ENCODE measurements at places on chromosomes 1 and 21.

DNA sequence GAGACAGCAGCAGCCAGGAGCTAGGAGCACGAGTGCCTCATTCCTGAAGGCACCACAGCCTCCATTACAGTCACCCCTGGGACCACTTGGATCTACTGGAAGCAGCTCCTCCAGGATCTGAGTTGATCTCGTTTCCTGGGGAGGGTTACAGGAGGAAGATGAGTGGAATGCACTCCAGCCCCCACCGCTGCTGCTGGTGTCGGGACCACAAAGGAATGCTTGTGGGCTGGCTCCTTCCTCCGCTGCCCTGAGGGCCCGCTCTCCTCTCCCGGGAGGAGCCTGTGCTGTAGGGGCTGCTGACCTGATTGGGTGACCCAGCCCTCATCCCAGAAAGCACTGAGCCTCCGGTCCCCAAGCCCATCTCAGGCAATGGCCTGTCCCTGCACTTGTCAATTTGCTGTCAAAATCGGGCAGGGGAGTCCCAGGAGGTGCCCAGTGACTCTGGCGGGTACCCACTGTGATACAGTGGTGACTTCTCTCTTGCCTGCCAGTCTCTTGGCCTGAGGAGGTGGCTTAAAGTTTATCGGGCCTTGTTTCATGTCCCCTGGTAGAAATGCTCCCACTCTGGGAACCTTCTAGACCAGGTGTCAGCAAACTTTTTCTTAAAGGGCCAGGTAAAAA, 23.1 kb downstream of the IL10RB start:
- no peak for DNase-seq

DNA sequence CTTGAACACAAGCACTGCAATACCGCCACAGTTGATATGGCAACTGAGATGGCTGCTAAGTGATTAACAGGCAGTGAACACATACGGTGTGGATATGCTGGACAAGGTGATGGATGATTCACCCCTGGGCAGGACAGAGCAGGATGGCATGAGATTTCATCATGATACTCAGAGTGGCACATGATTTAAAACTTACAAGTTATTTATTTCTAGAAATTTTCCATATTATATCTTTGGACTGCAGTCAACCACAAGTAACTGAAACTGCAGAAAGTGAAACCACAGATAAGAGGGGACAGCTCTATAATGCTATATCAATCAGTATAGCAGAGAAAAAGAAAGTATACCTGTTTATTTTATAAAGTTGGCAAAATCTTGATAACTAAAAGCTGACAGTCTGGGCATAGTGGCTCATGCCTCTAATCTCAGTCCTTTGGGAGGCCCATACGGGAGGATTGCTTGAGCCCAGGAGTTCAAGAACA, 47.9 kb downstream of the PHACTR4 start:
- peak; percentile 2 for DNase-seq

DNA sequence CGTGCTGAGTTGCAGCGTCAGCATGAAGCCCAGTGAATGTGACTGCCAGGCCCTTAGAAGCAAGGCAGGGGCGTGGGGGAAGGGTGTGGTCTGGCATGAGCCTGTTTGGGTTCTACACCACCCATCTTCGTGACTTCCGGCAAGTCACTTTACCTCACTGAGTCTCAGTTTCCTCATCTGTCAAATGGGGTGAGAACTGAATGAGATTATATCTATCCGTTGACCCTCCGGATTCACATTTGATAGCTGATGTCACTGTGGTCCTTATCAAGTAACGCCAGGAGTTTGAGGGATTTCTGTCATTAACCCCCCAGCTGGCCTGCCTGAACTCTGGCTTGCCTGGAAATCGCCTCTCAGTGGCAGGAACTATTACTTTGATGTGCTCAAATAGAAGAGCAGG, 15.6 kb downstream of the MRPL37 start:
- no peak for DNase-seq

- DNase-seq = no peak
These were observed 6.0 kb upstream of the MAP1LC3C start for GRCh38 chr1:242004751-242005495.

- no peak for DNase-seq
These were observed 11.8 kb upstream of the RHBDL2 start for GRCh38 chr1:38953433-38953860.

DNA sequence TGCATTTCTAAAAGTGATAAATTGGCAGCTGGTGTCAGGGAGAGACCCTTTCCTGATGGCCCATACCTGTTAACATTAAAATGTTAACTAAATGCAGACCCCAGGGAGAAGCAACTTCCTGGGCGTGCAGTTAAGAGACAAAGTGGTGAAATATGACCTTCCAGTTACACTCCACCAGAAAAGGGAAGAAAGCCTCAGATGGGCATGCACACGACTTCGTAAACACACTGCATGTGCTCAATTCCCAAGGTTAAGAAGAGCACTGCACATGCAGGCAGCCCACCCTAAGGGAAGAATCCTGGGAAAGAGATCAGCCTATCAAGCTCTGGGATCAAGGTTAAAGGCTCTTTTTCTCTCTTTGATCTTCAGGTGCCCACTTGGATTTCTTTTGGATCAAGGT, 9.7 kb upstream of the GBP6 start:
- DNase-seq = no peak
